ENCODE measurements at places on chromosomes 4 and X.

DNA sequence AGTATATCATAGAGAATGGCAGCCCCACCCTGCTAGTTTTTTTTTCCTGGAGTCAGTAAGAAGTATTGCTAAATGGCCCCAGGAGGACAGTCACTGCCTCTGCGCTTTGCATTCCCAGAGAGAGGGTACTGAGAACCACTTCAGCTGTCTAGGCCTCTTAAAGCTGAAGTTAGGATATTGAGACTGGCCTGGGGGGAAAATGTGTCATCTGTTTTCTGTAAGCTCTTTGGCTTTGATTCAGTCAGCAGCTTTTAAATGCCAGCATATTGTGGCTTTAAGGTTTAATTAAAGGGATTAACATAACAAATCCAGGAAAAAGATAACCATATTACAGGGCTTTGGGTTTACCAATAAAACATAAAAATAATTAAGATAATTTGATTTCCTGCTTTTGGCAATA lies 852.0 kb downstream of the PCDH18 start:
- no peak for DNase-seq

GRCh38 chrX:40468033-40468846 lies 112.5 kb upstream of the ATP6AP2 start:
- peak; percentile 10 for DNase-seq

GRCh38 chr4:97197106-97197505 lies 946.2 kb downstream of the STPG2 start:
- DNase-seq = no peak

DNA sequence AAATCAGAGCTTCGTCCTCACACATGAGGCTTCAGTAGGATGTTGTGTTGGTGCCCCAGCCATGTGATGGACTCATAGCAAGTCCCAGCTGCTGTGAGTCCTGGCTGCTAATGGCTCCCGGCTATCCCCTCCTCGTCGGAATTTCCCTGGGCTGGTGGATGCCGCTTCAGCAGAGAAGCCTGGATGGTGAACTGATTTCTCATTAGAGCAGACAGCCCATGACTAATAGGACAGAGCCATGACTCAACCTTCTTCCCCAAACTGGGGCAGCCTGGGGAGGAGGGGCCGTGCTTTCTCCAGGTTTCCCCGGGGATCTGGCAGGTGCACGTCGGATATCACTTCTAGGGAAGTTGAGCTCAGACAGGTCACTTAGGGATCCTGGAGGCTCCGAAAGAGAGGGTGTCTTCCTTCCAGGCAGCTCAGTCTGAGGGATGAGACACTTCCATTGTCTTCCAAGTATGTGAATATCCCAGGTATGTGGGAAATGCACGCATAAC lies 112.7 kb downstream of the ASMT start:
- peak; percentile 15 for DNase-seq

Data from nephron progenitor cell (in vitro differentiated cells).